ENCODE measurements at places on chromosomes 16 and 17.

GRCh38 chr17:69959283-69959682 is 115.7 kb upstream of the KCNJ16 start:
- DNase-seq: no peak

- no peak for DNase-seq
Measured at GRCh38 chr17:76104140-76104895, 731 bp upstream of the EXOC7 start.

- no peak for DNase-seq
Measured at GRCh38 chr16:10485159-10485558, 95.2 kb downstream of the EMP2 start.

DNA sequence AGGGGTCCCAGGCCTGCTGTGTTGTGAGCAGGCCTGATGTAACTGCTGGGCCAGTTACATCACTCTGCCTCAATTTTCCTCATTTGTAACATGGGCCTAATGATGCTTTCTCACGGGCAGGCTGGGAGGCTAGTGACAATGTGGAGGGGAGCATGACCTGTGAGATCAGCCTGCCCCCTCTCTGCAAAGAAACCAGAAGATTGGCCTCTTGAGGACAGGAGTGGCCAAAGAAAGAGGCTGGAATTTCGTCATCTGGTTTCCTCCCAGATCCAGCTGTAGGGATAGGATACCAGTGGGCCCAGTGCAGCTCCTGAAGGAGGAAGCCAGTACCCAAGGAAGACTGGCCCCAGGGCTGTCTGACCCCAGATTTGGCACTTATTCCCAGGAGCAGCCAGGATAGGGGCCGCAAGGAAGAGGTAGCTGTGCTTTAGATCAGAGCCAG is 615 bp upstream of the SREBF1 start:
- DNase-seq: no peak

- no peak for DNase-seq
Measured at GRCh38 chr17:34633351-34633750, 54.0 kb downstream of the TMEM132E start.

- DNase-seq: no peak
Measured at GRCh38 chr17:61757168-61757567, 106.2 kb downstream of the BRIP1 start.

DNA sequence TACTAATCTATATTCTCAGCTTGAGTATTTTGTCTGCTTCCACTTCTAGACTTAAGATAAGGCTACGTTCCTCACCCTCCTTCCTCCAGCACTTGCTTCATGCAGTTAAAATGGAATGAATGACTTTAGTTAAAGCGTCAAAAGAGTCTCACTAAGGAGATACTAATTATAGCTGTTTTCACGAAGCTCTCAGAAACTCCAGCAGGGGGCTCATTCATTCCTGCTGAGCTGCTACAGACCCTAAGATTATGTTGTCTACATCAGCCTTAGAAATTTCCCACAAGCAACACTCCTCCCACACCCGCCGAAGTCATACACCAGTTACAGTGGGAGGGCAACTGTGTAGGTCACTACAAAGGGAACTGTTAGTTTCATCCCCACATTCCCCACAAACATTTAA is 57.0 kb upstream of the KIFC3 start:
- DNase-seq: no peak

GRCh38 chr16:88768071-88768783 is 16.8 kb downstream of the PIEZO1 start:
- DNase-seq: no peak

DNA sequence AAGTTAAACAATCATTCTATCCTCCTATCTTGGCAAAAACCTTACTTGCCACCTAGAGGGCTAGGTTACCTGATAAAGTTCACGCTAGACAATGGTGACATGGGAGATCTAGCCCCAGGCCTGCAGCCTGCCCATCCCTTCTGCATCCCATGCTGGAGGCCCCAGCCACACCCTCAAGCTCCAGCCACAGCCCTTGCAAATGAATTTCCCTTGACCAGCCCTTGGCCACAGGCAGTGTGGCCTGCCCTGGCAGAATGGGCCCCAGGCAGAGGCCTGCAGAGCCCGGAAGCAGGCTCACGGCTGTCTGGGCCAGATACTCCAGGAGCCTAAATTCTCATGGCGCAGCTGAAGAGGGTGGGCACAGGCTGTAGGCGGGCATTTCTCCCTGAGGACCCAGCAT is 14.9 kb downstream of the WNT3 start:
- DNase-seq: no peak

DNA sequence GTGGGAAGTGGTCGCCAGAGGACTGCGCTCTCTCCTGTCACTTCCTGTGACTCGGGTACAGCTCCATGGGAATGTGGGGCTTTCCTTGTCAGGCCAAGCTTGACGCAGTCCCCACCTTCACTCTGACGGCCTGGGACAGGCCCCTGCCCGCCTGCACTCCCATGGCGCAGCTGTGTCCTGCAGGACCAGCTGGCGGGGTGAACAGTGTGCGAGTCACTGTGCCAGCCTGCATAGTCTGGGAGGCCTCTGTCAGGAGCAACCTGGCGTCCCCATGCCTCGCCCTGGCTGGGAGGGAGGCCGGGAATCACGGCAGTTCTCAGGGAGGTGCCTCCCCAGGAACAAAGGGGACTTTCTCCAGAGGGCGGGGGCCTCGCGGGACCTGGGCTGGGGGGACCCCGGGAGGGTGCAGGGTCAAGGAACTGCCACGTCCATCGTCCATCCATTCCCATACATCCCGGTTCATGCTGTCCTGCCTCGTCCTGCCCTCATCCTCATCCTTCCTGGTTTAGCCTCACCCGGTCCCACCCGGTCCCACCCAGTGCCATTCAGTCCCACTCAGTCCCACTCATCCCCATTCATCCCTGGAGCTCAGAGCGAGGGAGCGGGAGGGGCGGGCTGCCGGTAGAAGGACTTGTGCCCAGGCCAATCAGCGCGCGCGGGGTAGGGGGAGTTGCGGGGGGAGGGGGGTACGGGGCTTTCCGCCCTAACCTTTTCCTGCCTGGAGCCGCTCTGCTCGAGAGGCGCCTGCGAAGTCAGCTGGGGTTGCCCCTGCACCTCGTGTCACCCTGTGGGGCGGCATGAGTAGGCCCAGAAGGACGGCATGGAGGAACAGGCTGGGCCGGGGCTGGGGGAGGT is 13.4 kb downstream of the FLYWCH1 start:
- no peak for DNase-seq

GRCh38 chr17:66413559-66414520 is 111.4 kb downstream of the PRKCA start:
- no peak for DNase-seq
